Natural killer cell (primary cell): ENCODE measurements at places on chromosomes 6 and 20. TPM values are rescaled to one million over a fixed set of nuclear protein-coding genes. Genes with fewer than 3 reads are reported as not detected.
A peak's percentile ranks its signal among the peaks of the same experiment; 100 is the strongest.

Gene NMBR
- not detected for total RNA-seq

Gene MLN
- total RNA-seq = not detected

Gene LAMP5
- total RNA-seq = 0.23 TPM

Gene TREML1
- 1.4 TPM for total RNA-seq

Gene COL9A3
- not detected for total RNA-seq

DNA sequence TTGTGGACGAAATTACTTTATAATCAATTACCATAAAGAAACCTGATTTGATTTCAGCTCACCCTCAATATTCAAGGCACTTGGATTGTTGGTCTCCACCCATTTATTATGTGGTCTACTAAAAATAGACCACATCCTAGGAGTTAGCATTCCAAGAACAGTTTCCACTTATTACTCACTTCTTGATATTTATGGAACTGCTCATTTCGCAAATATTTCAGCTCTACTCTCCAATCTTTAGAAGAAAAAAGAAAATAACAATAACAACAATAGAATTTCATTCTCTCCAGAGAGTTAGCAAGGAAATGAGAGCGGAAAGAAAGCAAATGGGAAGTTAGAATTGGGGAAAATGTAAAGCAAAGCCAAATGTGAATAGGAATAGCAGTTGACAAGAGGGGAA, 26.2 kb upstream of the HDAC2 start:
- DNase-seq = no peak
- H3K4me3 ChIP-seq = no peak overlapping the region
- no peaks in the 10 kb centered on the region for H3K27me3 ChIP-seq
- no peaks in the 10 kb centered on the region for H3K4me1 ChIP-seq
- H3K36me3 ChIP-seq = no peaks in the 10 kb centered on the region

GRCh38 chr20:24701668-24702067, 232.2 kb downstream of the SYNDIG1 start:
- no peaks in the 10 kb centered on the region for H3K4me1 ChIP-seq
- no peak for DNase-seq
- H3K4me3 ChIP-seq = no peak overlapping the region
- no peaks in the 10 kb centered on the region for H3K36me3 ChIP-seq

- H3K4me1 ChIP-seq = no peaks in the 10 kb centered on the region
- no peak overlapping the region for H3K4me3 ChIP-seq
- no peaks in the 10 kb centered on the region for H3K27me3 ChIP-seq
- H3K27ac ChIP-seq = no peak overlapping the region
Measured at GRCh38 chr20:15012566-15012965, 675.2 kb upstream of the FLRT3 start.

- H3K27ac ChIP-seq = peak overlapping the region; percentile 58
- H3K36me3 ChIP-seq = no peaks in the 10 kb centered on the region
- DNase-seq = peak; percentile 64
- peaks cover 11% of the 10 kb centered on the region for H3K4me1 ChIP-seq
- H3K27me3 ChIP-seq = no peaks in the 10 kb centered on the region
Measured at GRCh38 chr6:27188061-27188884, 59.2 kb upstream of the PRSS16 start.

DNA sequence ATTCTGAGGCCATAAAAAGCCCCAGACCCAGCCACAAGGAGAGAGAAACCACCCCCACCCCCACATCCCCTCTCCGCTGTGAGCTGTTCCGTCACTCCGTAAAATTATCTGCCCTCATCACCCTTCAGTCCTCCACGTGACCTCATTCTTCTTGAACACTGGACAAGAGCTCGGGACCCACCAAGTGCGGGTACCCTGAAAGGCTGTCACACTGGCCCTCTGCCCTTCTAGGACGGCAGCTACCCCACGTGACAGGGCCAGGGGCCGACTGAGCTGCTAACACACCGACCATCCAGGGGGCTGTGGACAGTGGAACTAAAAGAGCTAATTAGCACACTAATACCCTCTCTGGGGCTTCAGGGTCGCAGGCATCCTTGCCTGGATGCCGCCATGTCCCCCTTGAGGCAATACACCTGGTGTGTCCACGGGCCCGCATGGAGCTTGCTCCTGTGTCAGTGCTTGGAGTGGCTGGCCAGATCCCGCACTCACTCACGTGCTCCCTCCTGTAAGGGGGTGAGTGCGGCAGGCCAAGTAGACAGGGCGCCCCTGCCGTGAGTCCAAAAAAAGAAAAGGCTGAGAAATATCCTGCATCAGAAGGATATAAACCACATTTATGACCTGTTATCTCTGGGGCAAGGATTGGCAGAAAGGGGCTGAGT, 29.2 kb upstream of the AHCY start:
- H3K27me3 ChIP-seq = no peaks in the 10 kb centered on the region
- H3K4me1 ChIP-seq = peaks cover 28% of the 10 kb centered on the region
- no peak overlapping the region for H3K27ac ChIP-seq

DNA sequence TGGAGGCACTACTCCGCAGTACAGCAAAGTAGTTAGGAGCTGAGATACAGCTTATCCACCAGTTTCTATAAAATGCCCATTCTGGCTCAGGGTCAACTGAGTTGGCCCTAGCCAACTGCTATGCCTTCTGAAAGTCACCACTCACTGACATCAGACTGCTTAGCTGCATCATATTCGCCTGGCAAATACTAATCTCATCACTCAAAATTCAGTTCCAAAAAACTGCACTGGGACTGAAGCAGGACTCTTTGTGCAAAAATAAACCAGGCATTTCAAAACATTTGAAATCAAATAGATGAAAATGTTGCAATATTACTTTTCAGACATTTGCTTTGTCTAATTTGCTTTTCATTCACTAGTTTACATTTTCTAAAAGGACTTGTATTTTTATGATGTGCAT, 230.0 kb downstream of the ALDH8A1 start:
- H3K4me3 ChIP-seq = no peak overlapping the region
- H3K4me1 ChIP-seq = no peaks in the 10 kb centered on the region
- no peak for DNase-seq

DNA sequence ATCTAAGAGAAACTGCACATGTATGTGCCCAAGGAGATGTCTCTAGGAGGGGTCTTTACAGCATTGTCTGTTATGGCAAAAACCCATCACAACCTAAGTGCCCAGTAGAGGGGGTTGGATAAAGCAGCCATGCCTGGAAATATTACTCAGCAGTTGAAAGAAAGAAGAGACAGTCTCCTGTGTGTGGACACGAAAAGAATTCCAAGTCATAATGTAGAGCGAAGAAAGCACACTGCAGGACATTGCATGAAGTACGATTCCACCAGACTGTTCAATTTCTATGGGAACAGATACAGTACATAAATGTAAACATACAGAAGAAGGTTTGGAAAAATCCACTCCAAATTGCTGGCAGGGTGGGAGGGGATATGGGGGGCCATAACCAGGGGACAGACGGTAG, 7.3 kb upstream of the TGM2 start:
- no peaks in the 10 kb centered on the region for H3K27me3 ChIP-seq
- H3K4me3 ChIP-seq = no peak overlapping the region
- DNase-seq = no peak
- H3K4me1 ChIP-seq = peaks cover 8% of the 10 kb centered on the region

GRCh38 chr6:114284281-114284680, 58.5 kb downstream of the HS3ST5 start:
- DNase-seq = no peak
- no peaks in the 10 kb centered on the region for H3K27me3 ChIP-seq
- no peak overlapping the region for H3K27ac ChIP-seq
- no peaks in the 10 kb centered on the region for H3K36me3 ChIP-seq

GRCh38 chr6:82686719-82687118, 323.1 kb downstream of the TPBG start:
- no peak for DNase-seq
- H3K27me3 ChIP-seq = no peaks in the 10 kb centered on the region
- H3K36me3 ChIP-seq = no peaks in the 10 kb centered on the region
- no peaks in the 10 kb centered on the region for H3K4me1 ChIP-seq
- H3K27ac ChIP-seq = no peak overlapping the region
